Stimulated activated CD8-positive, alpha-beta memory T cell treated with anti-CD3 and anti-CD28 coated beads, Interleukin-4, amount 100 ng/mL, for 4 hours (primary cell): ENCODE measurements at places on chromosomes 5 and 9.

DNA sequence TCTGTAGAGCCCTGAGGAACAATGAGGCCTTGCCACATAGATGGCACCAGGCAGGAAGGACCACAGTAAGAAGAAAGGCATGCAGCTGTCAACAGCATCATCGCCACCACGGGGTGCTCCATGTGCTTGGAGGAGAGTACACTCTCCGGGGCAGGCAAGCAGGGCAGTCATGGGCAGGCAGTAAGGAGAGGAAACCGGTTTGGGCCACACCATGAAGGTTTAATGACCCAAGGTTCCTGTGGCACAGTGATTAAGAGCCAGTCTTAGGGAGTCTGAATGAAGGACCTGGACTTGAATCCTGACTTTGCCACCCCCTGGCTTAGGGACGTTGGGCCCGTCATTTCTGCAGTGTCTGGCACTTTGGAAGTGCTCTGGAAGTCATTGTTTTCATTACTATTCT, 80.6 kb upstream of the ZBTB43 start:
- no peak for DNase-seq

GRCh38 chr5:154049636-154050035, 10.9 kb downstream of the MFAP3 start:
- DNase-seq = no peak

- no peak for DNase-seq
Measured at GRCh38 chr9:28439688-28440087, 866.4 kb upstream of the C9orf72 start.

GRCh38 chr9:100595391-100596199, 17.7 kb downstream of the CAVIN4 start:
- DNase-seq = no peak

DNA sequence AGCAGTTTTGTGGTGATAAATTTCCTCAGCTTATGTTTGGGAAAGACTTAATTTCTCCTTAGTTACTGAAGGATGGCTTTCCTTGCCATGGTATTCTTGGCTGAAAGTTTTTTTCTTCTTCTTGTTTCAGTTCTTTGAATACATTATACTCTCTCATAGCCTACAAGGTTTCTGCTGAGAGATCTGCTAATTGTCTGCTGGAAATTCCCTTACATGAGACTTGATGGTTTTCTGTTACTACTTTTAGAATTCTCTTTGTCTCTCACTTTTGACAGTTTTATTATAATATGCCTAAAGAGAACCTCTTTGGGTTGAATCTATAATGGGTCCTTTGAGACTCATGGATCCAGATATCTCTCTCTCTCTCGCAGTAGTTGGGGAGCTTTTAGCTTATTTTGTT, 693.6 kb downstream of the PRELID2 start:
- no peak for DNase-seq
